ENCODE measurements at places on chromosomes 3 and 15. TPM values are rescaled to one million over a fixed set of nuclear protein-coding genes. Genes with fewer than 3 reads are reported as not detected.

The TMEM212 gene
- not detected for total RNA-seq

The RBP2 gene
- not detected for total RNA-seq

The BNC1 gene
- total RNA-seq, result not detected

The CSPG4 gene
- under 0.01 TPM for total RNA-seq

The UPK1B gene
- 0.10 TPM for total RNA-seq
